Immature natural killer cell (primary cell): ENCODE measurements at places on chromosomes 7 and 10.

DNA sequence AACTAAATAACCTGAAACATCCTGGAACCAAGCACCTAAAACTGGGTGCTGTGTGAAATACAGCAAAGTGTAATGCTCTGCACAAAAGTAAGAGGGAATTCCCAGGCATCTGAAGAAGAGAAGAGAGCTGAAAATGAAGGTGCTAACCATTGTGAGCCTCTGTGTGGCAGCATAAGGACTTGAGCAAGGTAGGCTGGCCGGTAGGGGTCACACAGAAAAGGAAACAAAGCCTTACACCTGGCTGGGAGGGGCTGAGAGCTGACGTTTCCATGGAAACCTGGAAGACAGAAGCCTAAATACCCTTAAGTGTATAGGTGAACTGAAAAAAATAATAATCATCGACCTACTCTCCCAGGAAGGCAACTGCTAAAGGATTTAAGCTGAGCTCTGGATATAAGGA lies 48.6 kb downstream of the CUL1 start:
- H3K27me3 ChIP-seq = no peaks in the 10 kb centered on the region
- DNase-seq = peak; percentile 12
- peaks cover 25% of the 10 kb centered on the region for H3K36me3 ChIP-seq
- peak overlapping the region; percentile 23 for H3K27ac ChIP-seq
- H3K4me1 ChIP-seq = peaks cover 72% of the 10 kb centered on the region

DNA sequence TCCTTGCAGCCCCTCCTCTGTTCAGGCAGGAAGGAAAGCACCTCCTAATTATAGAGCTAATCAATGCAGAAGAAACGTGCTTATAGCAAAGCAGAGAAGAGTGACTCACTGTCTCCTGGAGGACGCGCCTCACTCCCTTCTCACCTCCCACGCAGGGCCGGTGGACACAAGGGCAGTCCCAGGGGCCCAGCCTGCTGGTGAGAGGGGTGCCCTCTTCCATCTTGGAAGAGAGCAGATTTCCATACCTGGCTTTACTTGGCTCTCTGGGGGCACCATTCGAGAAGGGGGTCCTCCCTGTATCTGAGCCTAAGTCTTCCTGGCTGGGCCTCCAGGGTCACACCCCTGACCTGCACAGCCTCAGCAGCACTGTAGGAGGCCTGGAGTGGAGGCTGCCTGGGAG lies 55.8 kb downstream of the RASGEF1A start:
- no peak overlapping the region for H3K27ac ChIP-seq
- no peaks in the 10 kb centered on the region for H3K4me1 ChIP-seq
- DNase-seq = no peak
- H3K4me3 ChIP-seq = no peak overlapping the region

DNA sequence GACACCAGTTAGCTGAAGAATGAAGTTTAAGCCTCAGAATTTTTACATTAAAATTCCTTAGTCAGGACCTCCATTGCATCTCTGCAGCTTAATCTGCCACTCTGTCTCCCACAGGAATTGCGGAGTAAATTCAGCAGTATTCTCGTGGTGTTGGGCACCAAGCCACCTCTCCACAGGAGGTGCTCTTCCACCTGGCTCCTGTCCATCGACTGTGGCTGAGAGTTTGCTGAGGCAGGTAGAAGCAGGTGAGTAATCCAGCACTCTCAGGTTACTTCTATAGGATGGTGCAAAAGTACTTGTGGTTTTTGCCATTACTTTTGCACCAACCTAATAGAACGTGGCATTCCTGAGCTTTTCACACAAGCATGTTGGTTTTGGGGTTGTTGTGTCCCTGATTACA lies 134.1 kb downstream of the GFRA1 start:
- H3K36me3 ChIP-seq = no peaks in the 10 kb centered on the region
- no peak for DNase-seq
- no peak overlapping the region for H3K4me3 ChIP-seq
- peaks cover 1% of the 10 kb centered on the region for H3K27me3 ChIP-seq

DNA sequence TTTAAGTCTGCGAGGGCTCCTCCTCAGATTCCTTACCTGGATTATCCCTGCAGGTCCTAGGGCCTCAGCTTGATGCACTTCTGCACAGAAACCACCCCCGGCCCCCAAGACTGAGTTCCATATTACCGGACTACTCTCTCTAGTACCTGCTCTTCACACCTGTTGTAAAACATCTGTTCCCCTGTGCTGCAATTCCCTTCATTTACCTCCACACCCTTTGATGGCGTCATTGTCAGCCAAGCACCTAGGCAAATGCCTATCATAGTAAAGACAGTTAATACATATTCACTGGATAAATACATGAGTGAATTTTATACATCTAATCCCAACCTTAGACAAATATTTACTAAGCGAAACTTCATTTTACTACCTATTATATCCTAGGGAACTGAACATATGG lies 275.5 kb downstream of the PLXDC2 start:
- no peak overlapping the region for H3K4me3 ChIP-seq
- peaks cover 17% of the 10 kb centered on the region for H3K4me1 ChIP-seq
- peaks cover 3% of the 10 kb centered on the region for H3K27me3 ChIP-seq
- H3K27ac ChIP-seq = no peak overlapping the region
- DNase-seq = no peak
- peaks cover 6% of the 10 kb centered on the region for H3K36me3 ChIP-seq

DNA sequence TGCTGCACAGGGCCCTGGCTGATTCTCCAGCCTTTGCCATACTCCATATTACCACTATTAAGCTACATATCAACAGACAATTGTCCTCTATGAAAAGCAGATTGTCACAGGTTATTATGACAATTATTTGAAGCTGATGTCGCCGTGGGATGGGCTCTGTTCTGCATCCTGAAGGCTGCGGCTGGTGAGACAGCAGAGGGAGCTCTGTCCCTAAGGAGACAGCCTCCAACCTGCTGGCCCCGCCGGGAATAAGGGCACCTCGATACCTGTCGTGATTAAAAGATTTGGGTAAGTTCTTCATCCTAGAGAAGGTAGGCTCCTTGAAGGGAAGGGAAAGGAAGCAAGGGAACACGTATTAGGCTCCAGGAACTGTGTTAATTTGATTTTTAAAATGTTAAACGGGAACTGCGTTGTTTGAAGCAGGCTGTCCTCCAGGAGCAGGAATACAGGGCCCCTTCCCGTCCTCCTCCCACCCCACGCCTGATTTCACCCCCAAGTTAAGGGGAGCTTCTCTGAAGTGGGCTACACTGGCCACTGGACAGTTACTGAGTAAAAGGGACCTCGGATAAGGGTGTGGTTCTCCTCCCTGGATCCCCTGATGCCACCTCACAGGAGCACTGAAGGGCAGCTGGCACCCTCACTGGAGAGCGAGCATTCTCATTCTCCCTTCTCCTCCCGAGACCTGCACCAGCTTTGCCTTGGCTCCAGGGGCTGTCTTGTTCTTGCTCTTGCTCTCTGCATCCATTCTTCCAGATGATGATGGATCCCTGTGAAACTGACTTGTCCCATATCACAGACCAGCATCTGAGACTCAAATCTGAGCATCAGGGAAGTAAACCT lies 11.8 kb upstream of the TIAL1 start:
- H3K4me3 ChIP-seq = no peak overlapping the region
- no peaks in the 10 kb centered on the region for H3K36me3 ChIP-seq
- H3K4me1 ChIP-seq = no peaks in the 10 kb centered on the region
- H3K27ac ChIP-seq = no peak overlapping the region
- DNase-seq = no peak

GRCh38 chr7:28942168-28942567 lies 16.0 kb downstream of the TRIL start:
- H3K4me1 ChIP-seq = no peaks in the 10 kb centered on the region
- H3K27me3 ChIP-seq = peaks cover 12% of the 10 kb centered on the region
- H3K36me3 ChIP-seq = no peaks in the 10 kb centered on the region
- H3K4me3 ChIP-seq = no peak overlapping the region

GRCh38 chr10:60921633-60922032 lies 22.4 kb downstream of the RHOBTB1 start:
- H3K4me1 ChIP-seq = no peaks in the 10 kb centered on the region
- H3K4me3 ChIP-seq = no peak overlapping the region
- DNase-seq = no peak
- H3K27me3 ChIP-seq = no peaks in the 10 kb centered on the region
- no peaks in the 10 kb centered on the region for H3K36me3 ChIP-seq

GRCh38 chr10:77041636-77042258 lies 595.9 kb downstream of the KCNMA1 start:
- H3K27ac ChIP-seq = peak overlapping the region; percentile 69
- no peaks in the 10 kb centered on the region for H3K27me3 ChIP-seq
- H3K4me3 ChIP-seq = peak overlapping the region; percentile 69
- DNase-seq = peak; percentile 7
- H3K4me1 ChIP-seq = peaks cover 23% of the 10 kb centered on the region

GRCh38 chr7:25575634-25576033 lies 347.3 kb upstream of the NPVF start:
- H3K36me3 ChIP-seq = no peaks in the 10 kb centered on the region
- peaks cover 2% of the 10 kb centered on the region for H3K27me3 ChIP-seq
- no peaks in the 10 kb centered on the region for H3K4me1 ChIP-seq
- no peak for DNase-seq

GRCh38 chr7:14666913-14667312 lies 235.6 kb downstream of the DGKB start:
- no peak for DNase-seq
- H3K27me3 ChIP-seq = no peaks in the 10 kb centered on the region
- no peaks in the 10 kb centered on the region for H3K36me3 ChIP-seq
- no peak overlapping the region for H3K27ac ChIP-seq
- H3K4me3 ChIP-seq = no peak overlapping the region
- H3K4me1 ChIP-seq = no peaks in the 10 kb centered on the region

- H3K27ac ChIP-seq = no peak overlapping the region
- H3K4me3 ChIP-seq = no peak overlapping the region
- H3K4me1 ChIP-seq = peaks cover 10% of the 10 kb centered on the region
- H3K36me3 ChIP-seq = peaks cover 33% of the 10 kb centered on the region
Observed at GRCh38 chr7:93140582-93141191, 7.5 kb downstream of the SAMD9L start.

DNA sequence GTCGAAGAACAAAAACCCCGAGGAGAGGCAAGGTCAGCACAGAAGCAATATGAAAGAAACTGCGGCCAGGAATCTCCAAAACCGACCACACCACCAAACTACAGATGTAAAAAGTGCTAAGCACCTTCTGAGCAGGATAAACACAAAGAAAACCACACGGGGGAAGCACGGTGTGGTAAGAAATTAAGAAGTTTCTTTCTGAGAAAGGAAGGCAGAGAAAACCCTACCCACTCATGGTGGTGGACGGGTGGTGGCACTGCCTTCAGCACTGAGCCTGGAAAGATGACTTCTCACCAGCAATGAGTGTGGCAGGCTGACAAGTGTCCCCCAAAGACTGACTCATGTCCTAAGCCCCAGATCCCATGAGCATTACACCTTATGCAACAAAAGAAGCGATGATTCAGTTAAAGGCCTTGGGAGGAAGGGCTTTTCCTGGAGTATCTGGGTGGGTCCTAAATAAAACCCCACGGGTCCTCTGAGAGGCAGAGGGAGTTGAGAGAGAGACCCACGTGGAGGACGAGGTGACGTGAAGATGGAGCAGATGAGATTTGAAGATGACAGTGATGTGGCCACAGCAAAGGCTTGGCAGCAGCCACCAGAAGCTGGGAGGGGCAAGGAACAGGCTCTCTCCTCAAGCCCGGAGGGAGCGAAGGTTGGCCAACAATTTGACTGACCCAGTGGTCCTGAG lies 124.9 kb downstream of the DLG5 start:
- H3K27ac ChIP-seq = peak overlapping the region; percentile 92
- H3K36me3 ChIP-seq = peaks cover 68% of the 10 kb centered on the region
- peaks cover 6% of the 10 kb centered on the region for H3K27me3 ChIP-seq
- peak overlapping the region; percentile 53 for H3K4me3 ChIP-seq

GRCh38 chr7:114864278-114864677 lies 57.6 kb upstream of the MDFIC start:
- H3K27me3 ChIP-seq = no peaks in the 10 kb centered on the region
- H3K4me3 ChIP-seq = no peak overlapping the region
- no peaks in the 10 kb centered on the region for H3K4me1 ChIP-seq
- DNase-seq = no peak
- no peaks in the 10 kb centered on the region for H3K36me3 ChIP-seq

GRCh38 chr7:151198945-151199848 lies 11.1 kb downstream of the H2BK1 start:
- H3K4me3 ChIP-seq = no peak overlapping the region
- no peak overlapping the region for H3K27ac ChIP-seq
- peaks cover 5% of the 10 kb centered on the region for H3K27me3 ChIP-seq
- no peak for DNase-seq
- no peaks in the 10 kb centered on the region for H3K4me1 ChIP-seq
- no peaks in the 10 kb centered on the region for H3K36me3 ChIP-seq

GRCh38 chr7:96084881-96085553 lies 236.9 kb downstream of the SLC25A13 start:
- DNase-seq = no peak
- H3K4me1 ChIP-seq = no peaks in the 10 kb centered on the region
- no peak overlapping the region for H3K27ac ChIP-seq
- H3K4me3 ChIP-seq = no peak overlapping the region

DNA sequence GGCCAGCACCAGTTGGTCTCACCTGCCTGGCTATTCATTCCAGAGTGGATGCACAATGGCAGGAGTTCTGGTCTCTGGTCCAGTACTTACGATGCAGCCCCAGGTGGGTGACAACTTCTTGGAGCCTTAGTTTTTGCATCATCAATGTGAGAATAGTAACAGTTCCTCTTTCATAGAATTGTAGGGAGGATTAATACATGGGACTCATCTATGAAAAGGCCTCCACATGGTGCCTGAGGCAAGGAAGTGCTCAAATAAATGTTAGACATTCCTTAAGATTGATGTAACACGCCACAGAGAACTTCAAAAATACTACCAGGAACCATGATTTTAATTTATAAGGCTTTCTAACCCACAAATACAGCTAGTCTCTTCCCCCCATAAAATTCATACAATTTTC lies 120.1 kb upstream of the CHST15 start:
- H3K4me1 ChIP-seq = no peaks in the 10 kb centered on the region
- no peak for DNase-seq
- peaks cover 3% of the 10 kb centered on the region for H3K27me3 ChIP-seq
- no peak overlapping the region for H3K27ac ChIP-seq

- DNase-seq = no peak
- no peaks in the 10 kb centered on the region for H3K36me3 ChIP-seq
- H3K4me3 ChIP-seq = no peak overlapping the region
- no peak overlapping the region for H3K27ac ChIP-seq
Observed at GRCh38 chr7:31633894-31634494, 53.0 kb upstream of the PPP1R17 start.

GRCh38 chr10:9009505-9009904 lies 955.0 kb downstream of the GATA3 start:
- H3K27me3 ChIP-seq = no peaks in the 10 kb centered on the region
- no peak overlapping the region for H3K27ac ChIP-seq
- no peak overlapping the region for H3K4me3 ChIP-seq
- peaks cover 7% of the 10 kb centered on the region for H3K4me1 ChIP-seq

DNA sequence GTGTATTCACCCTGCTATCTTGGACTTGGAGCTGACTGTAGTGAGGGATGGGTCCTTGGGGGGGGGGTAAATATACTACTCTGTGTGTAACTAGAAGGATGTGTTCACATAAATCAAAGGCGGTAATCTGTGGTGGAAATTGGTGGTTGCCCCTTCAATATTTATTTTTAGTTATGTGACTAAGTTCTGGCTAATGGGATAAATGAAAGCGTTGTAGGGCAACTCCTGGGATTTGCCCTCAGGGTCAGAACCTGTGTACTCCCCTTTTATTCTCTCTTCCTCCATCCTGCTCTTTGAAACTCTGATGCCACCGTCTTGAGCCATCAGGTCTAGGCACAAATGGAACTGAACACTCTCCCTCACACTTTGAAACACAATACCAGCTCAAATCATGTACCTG lies 24.3 kb upstream of the ST7 start:
- H3K27ac ChIP-seq = no peak overlapping the region
- no peaks in the 10 kb centered on the region for H3K27me3 ChIP-seq
- DNase-seq = no peak
- no peak overlapping the region for H3K4me3 ChIP-seq
- H3K4me1 ChIP-seq = peaks cover 9% of the 10 kb centered on the region

GRCh38 chr10:44697116-44697515 lies 214.0 kb upstream of the TMEM72 start:
- no peak overlapping the region for H3K4me3 ChIP-seq
- H3K36me3 ChIP-seq = no peaks in the 10 kb centered on the region
- no peaks in the 10 kb centered on the region for H3K27me3 ChIP-seq
- no peaks in the 10 kb centered on the region for H3K4me1 ChIP-seq
